Stomach (tissue), 19 donors: ENCODE measurements at places on chromosomes 3 and 15. TPM values are rescaled to one million over a fixed set of nuclear protein-coding genes. Genes with fewer than 3 reads are reported as not detected.
A peak's percentile ranks its signal among the peaks of the same experiment; 100 is the strongest.

- H3K27ac ChIP-seq: no peak overlapping the region
- H3K36me3 ChIP-seq: no peaks in the 10 kb centered on the region
- H3K4me1 ChIP-seq: no peaks in the 10 kb centered on the region
- no peak overlapping the region for H3K4me3 ChIP-seq
- DNase-seq: no peak
Measured at GRCh38 chr3:41330465-41330864, 131.2 kb downstream of the CTNNB1 start.

Gene IL17RB
- total RNA-seq: 6.7 TPM

Gene ZNF860
- not detected for total RNA-seq

Gene RHOV
- total RNA-seq: 3.2 TPM

GRCh38 chr3:115999001-115999585 lies 375.8 kb downstream of the GAP43 start:
- no peak overlapping the region for H3K4me3 ChIP-seq
- no peaks in the 10 kb centered on the region for H3K36me3 ChIP-seq
- H3K27ac ChIP-seq: no peak overlapping the region
- no peak for DNase-seq
- H3K27me3 ChIP-seq: no peaks in the 10 kb centered on the region
- H3K4me1 ChIP-seq: no peaks in the 10 kb centered on the region

- DNase-seq: peak; percentile 47
- H3K27ac ChIP-seq: peak overlapping the region; percentile 52
- no peaks in the 10 kb centered on the region for H3K27me3 ChIP-seq
- peaks cover 29% of the 10 kb centered on the region for H3K4me1 ChIP-seq
- H3K4me3 ChIP-seq: no peak overlapping the region
Measured at GRCh38 chr3:111769110-111769991, 89.7 kb upstream of the PHLDB2 start.

Gene WDR73
- 70.1 TPM for total RNA-seq

- H3K27me3 ChIP-seq: no peaks in the 10 kb centered on the region
- DNase-seq: no peak
- no peaks in the 10 kb centered on the region for H3K4me1 ChIP-seq
- no peak overlapping the region for H3K27ac ChIP-seq
- H3K4me3 ChIP-seq: no peak overlapping the region
Measured at GRCh38 chr3:197576838-197577237, 21.1 kb upstream of the BDH1 start.

Gene SV2B
- 1.7 TPM for total RNA-seq

DNA sequence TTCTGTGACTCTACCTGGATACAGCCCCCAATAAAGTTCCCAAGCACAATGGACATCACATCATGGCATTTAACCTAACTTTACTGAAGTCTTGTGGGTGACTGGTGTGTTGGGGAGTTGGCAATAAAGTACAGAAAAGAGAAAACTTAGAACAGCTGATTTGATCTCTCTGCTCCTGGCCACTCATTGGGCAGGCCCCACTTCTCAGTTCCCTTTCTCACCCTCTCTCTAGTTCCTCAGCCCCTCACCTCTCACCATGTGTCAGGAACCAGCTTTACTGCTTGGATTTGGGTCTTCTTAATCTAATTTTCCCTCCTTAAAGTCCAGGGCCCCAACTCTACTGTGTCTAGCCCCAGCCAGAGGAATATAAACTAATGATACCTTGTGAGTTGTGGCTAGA lies 713 bp upstream of the MUC13 start:
- H3K4me3 ChIP-seq: no peak overlapping the region
- no peaks in the 10 kb centered on the region for H3K36me3 ChIP-seq
- no peaks in the 10 kb centered on the region for H3K27me3 ChIP-seq
- H3K27ac ChIP-seq: no peak overlapping the region
- H3K4me1 ChIP-seq: no peaks in the 10 kb centered on the region

- DNase-seq: peak; percentile 62
- H3K4me1 ChIP-seq: no peaks in the 10 kb centered on the region
- no peak overlapping the region for H3K4me3 ChIP-seq
- H3K27me3 ChIP-seq: no peaks in the 10 kb centered on the region
Measured at GRCh38 chr3:183924956-183925355, 40.3 kb upstream of the PARL start.

DNA sequence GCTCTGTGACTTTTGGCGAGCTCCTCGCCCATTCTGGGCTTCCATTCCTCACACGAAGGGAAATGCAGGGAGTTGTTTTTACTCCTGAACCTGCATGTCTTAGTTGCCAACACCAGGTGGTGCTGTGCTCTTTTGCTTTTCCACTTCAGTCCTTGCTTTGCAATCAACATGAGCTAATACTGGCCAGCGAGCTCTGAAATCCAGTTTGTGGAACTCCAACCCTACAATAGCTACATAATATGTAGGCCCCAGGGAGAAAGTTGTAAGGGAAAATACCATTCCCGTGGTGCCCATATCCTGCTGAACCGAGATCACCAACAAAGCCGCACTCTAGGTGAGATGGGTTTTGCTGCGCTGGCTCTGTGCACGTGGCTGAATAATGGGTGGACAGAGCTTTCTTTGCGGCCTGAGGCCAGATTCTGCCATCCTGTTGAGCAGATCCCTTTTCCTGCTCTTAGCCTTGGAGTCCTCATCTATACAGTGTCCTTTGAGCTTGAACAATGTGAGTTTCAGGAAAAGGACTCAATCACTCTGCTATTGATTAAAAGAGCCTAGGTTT lies 25.0 kb downstream of the LSM3 start:
- DNase-seq: peak; percentile 65
- no peaks in the 10 kb centered on the region for H3K27me3 ChIP-seq
- H3K4me1 ChIP-seq: peaks cover 23% of the 10 kb centered on the region
- no peak overlapping the region for H3K4me3 ChIP-seq

GRCh38 chr15:69623392-69624154 lies 171.0 kb downstream of the RPLP1 start:
- H3K36me3 ChIP-seq: no peaks in the 10 kb centered on the region
- DNase-seq: no peak
- no peak overlapping the region for H3K27ac ChIP-seq
- H3K27me3 ChIP-seq: no peaks in the 10 kb centered on the region
- peaks cover 7% of the 10 kb centered on the region for H3K4me1 ChIP-seq

Gene IQCF5
- not detected for total RNA-seq

GRCh38 chr3:129618901-129619671 lies 12.6 kb upstream of the PLXND1 start:
- H3K4me3 ChIP-seq: no peak overlapping the region
- no peaks in the 10 kb centered on the region for H3K36me3 ChIP-seq
- peaks cover 76% of the 10 kb centered on the region for H3K4me1 ChIP-seq
- no peaks in the 10 kb centered on the region for H3K27me3 ChIP-seq

Gene MNS1
- 4.4 TPM for total RNA-seq

DNA sequence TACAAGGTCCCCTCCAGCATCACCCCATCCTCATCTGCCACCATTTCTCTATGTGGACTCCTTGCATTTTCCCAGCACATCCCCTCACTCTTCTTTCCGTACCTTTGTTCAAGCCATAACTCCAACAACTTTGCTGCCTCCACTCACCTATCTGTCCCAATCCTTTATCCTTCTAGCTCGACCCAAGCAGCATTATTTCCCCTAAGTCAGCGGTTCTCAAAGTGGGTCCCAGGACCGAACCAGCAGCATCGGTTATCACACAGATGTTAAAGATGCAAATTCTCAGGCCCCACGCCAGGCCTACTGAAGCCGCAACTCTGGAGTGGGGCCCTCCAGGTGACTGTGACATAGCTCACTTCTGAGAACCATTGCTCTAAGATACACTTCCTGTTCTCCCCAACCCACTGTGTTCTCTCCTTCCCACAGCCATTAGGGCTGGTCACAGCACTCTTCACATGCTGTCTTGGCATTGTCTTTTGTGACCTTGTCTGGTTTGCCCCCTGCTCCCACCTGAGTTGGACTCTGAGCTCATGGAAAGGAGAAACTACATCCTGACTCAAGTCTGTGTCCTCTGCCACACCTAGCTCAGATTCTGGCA lies 56.2 kb downstream of the AAGAB start:
- H3K27me3 ChIP-seq: no peaks in the 10 kb centered on the region
- H3K4me3 ChIP-seq: no peak overlapping the region
- no peak overlapping the region for H3K27ac ChIP-seq
- DNase-seq: no peak

DNA sequence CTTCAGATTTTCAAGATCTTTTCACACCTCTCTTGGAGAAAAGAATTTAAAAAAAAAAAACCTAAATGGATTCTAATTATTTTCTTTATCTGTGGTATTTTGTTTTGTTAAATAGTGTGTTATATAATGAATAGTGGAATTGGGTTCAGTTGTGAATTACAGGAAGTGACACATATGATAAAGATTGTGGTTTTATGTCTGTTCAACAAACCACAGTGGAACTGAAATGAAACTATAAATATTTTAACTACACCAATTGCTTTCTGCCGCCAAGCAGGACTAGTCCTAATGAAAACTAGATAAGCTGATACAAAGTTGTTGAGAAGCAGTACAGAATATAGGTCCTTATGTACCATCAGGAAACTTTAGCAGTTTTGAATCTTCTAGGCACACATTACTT lies 121.6 kb downstream of the UBE2E2 start:
- no peak overlapping the region for H3K4me3 ChIP-seq
- peak; percentile 16 for DNase-seq
- H3K4me1 ChIP-seq: no peaks in the 10 kb centered on the region
- no peak overlapping the region for H3K27ac ChIP-seq
- no peaks in the 10 kb centered on the region for H3K27me3 ChIP-seq
- no peaks in the 10 kb centered on the region for H3K36me3 ChIP-seq

- H3K27ac ChIP-seq: no peak overlapping the region
- DNase-seq: no peak
- H3K4me1 ChIP-seq: no peaks in the 10 kb centered on the region
- no peaks in the 10 kb centered on the region for H3K27me3 ChIP-seq
Measured at GRCh38 chr15:27222479-27222878, 251.5 kb downstream of the GABRG3 start.

GRCh38 chr3:186255703-186256331 lies 106.2 kb downstream of the DGKG start:
- no peak overlapping the region for H3K27ac ChIP-seq
- peaks cover 26% of the 10 kb centered on the region for H3K36me3 ChIP-seq
- peak; percentile 53 for DNase-seq
- peaks cover 10% of the 10 kb centered on the region for H3K4me1 ChIP-seq
- no peaks in the 10 kb centered on the region for H3K27me3 ChIP-seq
- no peak overlapping the region for H3K4me3 ChIP-seq

DNA sequence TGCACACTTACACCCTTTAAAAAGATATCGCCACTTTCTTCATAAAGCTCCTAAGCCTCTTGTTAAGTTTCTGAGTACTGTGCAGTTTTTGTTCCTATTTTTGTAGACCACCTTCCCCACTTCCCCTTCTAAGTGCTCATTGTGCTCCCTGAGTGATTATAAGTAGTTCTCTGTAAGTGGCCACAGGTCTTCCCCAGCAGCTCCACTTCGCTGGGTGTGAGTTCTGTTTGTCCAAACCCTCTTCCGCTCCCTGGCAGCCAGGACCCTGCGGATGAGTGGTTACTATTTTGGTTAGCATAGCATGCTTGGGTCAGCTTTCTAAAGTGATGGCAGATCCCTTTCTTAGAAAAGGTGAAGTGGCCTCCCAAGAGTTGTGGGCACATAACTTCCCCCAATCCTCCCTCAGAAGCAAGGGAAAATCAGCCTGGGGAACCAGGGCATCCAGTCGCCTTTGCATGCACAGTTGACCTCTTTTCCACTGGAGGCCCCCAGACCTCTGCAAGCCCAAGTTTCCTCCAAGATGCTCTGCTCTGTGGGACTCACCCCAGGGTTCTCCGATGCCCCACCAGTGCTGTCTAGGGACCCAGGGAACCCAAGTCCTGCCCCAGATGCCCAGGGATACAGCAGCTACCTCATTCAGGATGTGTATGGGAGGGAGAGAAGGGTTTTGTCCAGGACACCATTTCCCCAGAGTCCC lies 69.6 kb downstream of the ATP10A start:
- H3K4me1 ChIP-seq: peaks cover 47% of the 10 kb centered on the region
- no peaks in the 10 kb centered on the region for H3K36me3 ChIP-seq
- H3K27ac ChIP-seq: no peak overlapping the region
- DNase-seq: peak; percentile 37
- H3K27me3 ChIP-seq: no peaks in the 10 kb centered on the region
- no peak overlapping the region for H3K4me3 ChIP-seq

GRCh38 chr3:79230266-79230665 lies 537.5 kb downstream of the ROBO1 start:
- no peaks in the 10 kb centered on the region for H3K27me3 ChIP-seq
- H3K4me1 ChIP-seq: no peaks in the 10 kb centered on the region
- H3K4me3 ChIP-seq: no peak overlapping the region
- no peaks in the 10 kb centered on the region for H3K36me3 ChIP-seq
- peak; percentile 3 for DNase-seq

Gene CCDC54
- not detected for total RNA-seq
